Stimulated activated CD4-positive, alpha-beta T cell treated with anti-CD3 and anti-CD28 coated beads, TNF-alpha, amount 100 ng/mL, for 48 hours (primary cell): ENCODE measurements at places on chromosomes 1 and 21.

DNA sequence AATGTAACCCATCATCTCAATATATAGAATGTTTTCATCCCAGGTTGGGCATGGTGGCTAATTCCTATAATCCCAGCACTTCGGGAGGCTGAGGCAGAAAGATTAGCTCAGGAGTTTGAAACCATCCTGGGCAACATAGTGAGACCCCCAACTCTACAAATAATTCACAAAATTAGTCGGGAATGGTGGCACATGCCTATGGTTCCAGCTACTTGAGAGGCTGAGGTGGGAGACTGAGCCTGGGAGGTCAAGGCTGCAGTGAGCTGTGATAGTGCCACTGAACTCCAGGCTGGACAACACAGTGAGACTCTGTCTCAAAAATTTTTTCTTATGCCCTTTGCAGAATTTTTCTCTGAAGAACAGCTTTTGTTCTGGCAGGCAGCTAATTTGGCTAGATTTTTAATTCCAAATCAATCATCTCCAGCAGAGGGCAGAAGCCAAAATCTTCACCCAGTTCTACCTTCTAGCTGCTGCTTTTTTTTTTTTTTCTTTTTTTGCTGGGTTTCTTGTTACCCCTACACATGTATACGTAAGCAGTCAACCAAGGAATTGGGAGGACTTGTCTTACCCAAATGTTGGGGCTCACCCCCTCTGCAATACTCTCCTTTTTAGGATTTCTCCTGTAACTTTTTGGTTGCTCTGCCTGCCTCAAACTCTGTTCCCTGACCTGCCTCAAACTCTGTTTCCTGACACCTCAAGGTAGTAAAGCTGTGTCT is 2.7 kb upstream of the RAD54L start:
- DNase-seq, result no peak

DNA sequence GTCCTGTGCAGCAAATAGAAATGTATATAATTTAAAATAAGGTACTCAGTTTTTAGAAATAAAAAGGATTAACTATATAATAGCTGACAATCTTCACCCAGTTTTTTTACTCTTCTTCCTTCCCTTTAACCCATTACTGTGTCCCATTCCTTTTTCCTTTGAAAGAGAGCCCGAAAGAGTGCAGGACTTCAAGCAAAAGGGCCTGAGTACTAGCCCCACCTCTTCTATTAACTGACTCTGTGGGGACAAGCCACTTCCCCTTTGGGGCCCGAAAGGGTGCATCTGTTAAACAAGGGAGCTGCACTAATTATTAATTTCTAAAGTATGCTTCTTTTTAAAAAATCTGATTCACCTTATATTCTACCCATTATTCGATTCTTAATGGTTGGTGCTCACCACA is 3.3 kb downstream of the USP24 start:
- DNase-seq, result no peak

DNA sequence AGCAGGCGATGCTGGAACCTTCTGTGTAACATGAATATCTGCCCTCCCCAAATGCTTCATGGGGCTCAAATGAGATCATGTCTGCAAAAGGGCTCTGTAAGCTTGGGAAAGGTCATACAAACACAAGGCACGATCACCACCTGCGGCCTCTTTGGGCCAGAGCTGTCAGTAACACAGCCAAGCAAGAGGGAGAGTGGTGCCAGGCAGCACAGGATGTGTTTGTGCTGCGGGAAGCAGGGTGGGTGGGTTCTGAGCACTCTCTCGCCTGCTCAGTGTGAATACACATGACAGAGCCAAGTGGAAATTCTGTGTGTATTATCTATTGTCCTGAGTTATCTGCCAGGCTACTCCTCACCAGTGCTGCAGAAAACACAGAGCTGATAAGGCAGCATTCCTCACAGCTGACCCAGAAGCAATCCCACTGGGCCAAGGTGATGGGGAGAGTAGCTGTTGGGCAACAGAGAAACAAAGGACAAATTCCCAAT is 101.2 kb downstream of the LAMC2 start:
- no peak for DNase-seq

GRCh38 chr1:5834477-5835178 is 157.6 kb downstream of the NPHP4 start:
- DNase-seq, result no peak

- DNase-seq, result no peak
These were observed 10.2 kb downstream of the YBX1 start for GRCh38 chr1:42692461-42692860.

- DNase-seq, result no peak
These were observed 39.1 kb downstream of the KCNJ6 start for GRCh38 chr21:37877171-37877570.

GRCh38 chr1:6822530-6823359 is 37.5 kb downstream of the CAMTA1 start:
- no peak for DNase-seq

DNA sequence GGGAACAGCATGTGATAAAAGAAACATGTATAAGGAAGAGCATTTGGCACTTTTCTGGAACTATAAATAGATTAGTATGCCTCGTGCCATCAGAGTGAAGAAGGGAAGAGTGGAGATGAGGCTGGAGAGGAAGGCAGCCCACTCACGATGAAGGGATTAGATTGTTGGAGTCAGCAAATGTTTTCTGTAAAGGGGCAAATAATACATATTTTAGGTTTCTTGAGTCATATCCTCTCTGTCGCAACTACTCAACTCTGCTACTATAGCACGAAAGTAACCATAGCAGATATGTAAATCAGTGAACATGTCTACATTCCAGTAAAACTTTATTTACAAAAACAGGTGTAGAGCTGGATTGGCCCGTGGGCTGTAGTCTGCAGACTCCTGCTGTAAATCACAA is 147.8 kb downstream of the TENT5C start:
- no peak for DNase-seq

GRCh38 chr1:147496571-147497210 is 44.6 kb upstream of the BCL9 start:
- no peak for DNase-seq

DNA sequence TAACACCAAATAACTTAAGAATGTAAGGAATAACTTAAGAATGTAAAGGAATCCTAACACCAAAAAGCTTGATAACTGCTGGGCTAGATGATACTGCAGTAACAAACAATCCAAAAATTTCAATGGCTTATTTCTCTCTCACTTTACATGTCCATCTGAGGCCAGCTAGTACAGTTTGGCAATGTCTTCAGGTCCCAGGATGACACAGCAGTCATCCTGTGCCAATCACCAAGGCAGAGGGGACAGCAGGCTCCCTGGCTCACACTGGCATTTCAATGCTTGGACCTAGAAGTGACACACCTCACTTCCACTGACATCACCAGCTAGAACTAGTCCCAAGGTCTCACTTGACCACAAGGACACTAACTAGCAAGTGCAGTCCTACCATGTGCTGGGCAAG is 15.3 kb downstream of the DNAJC11 start:
- no peak for DNase-seq

DNA sequence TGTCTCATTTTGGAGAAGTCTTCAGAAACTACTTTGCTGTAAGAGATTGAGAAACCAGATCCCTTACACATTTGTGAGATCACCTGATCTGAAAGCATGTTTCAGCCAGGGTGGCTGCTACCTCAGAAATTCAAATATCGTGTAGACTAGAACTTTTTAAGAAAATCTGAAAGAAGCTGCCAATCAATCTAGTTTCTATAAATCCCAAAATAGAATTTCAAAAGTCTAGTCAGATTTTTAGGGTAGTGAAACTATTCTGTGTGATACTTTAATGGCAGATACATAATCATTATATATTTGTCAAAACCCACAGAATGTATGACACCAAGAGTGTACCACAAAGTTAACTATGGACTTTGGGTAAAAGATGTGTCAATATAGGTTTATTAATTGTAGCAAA is 79.9 kb upstream of the PLPPR5 start:
- DNase-seq, result no peak

- DNase-seq, result no peak
These were observed 31.3 kb upstream of the BTG2 start for GRCh38 chr1:203273869-203274602.

DNA sequence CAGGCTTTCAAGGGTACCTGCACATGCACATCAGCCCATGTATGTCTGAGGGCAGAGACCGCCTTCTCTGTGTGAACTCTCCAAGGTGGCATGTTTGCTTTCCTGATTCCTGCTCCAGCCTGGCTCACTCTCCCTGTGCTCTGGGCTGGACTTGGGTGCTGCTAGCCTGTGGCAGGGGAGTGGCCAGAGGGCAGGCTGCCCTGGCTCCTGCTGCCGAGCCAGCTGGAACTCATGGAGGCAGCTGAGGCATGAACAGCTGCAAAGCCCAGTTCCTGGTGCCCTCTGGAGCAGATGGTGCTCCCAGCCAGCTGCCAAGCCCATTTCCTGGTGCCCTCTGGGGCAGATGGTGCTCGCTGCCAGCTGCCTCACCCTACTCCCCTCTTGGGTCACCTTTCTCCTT is 7.6 kb downstream of the UBL4B start:
- DNase-seq, result no peak

DNA sequence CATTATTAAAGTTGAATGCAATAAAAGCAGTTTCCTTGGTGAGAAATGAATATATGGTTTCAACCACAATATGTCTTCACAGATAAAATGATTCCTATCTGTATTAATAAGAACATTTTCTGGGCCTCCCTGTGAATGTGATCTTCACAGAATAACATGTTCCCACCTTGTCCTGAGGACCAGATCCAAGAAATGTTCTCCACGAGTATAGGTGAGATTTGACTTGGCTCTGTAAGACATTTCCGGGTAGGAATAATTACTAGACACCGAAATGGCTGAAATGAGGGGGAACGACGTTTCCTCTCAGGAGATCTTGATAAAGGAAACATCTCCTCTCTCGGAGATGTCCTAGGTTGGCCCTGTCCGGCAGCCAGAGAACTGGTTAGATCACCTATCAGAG is 61.4 kb downstream of the CLIC6 start:
- no peak for DNase-seq

DNA sequence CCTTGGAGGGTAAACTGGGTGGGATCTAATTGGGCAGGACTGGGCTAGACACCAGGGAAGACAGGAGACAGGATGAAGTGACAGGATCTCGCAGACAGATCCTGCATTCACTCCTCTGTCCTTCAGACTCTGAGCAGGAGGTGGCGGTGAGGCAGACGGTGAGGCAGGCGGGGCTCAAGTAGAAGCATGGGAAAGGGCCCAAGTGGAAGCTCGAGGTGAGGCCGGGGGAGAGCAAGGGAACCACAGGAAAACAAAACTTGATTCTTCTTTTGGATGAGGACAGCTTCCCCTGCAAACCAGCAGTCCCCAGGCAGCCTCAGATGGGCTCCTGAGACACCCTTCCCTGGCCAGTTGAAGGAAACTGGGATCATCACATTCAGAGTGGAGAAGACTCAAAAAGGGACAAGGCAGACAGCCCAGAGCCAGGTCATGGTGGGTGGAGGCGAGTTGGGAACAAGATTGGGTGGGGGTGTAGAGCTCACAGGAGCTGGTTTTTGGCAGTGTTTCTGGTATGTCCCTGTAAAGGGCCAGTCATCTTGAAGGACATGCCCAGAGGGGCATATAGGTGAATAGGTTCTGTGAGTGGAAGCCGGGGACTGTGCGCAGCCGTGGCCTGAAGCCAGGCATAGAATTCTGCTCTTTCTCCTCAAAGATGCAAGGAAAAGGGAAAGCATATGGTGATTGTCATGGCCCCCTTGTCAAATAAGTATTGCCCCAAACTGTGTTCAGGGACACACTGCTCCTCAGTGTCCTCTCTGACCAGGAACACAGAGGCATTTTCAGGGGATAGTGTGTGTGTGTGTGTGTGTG is 18.0 kb downstream of the INKA2 start:
- DNase-seq, result no peak

GRCh38 chr21:45900034-45900868 is 81.3 kb upstream of the COL6A1 start:
- DNase-seq, result no peak

GRCh38 chr1:205257735-205258134 is 30.0 kb downstream of the TMCC2 start:
- no peak for DNase-seq

GRCh38 chr1:200885623-200886402 is 8.9 kb upstream of the INAVA start:
- no peak for DNase-seq

DNA sequence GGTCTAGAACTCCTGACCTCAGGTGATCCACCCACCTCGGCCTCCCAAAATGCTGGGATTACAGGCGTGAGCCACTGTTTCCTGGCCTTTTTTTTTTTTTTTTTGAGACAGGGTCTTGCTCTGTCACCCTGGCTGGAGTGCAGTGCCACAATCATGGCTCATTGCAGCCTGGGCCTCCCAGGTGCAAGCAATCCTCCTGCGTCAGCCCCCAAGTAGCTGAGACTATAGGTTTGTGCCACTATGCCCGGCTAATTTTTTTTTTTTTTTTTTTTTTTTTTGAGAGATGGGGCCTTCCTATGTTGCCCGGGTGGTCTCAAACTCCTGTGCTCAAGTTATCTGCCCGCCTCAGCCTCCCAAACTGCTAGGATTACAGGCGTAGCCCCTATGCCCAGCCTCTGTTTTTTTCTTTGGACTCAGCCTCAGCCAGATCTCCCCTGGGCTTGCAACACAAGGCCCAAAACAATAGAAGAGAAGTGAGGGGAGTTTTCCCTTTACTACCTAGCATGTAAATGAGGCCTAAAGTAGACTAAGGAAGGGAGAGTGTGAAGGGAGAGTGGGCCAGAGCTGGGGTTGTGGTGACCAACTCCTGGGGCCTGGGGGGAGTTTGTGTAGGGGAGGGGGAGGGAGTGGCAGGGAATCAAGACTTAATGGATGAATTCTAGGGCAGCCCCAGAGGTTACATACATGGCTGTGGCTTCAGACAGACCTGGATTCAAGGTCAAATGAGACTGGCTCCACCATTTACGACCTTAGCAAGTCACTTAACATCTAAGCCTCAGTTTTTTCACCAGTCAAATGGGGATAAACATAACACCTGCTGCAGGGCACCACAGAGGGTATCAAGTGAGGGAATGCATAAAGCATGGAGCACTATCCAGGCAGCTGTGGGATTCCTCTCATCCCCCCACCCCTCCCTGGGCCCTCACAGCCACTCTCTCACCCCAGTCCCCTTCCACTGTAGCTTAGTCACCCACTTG is 1.6 kb upstream of the CD52 start:
- no peak for DNase-seq

DNA sequence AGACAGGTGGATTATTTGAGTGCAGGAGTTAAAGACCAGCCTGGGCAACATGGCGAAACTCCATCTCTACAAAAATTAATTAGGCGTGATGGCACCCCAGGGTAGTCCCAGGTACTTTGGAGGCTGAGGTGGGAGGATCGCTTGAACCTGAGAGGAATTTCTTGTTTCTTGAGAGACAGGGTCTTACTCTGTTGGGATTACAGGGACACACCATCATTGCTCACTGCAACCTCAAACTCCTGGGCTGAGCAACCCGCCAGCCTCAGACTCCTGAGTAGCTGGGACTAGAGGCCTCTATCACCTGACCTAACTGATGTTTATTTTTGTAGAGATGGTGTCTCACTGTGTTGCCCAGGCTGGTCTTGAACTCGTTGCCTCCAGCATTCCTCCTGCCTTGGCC is 24.8 kb downstream of the DHX9 start:
- no peak for DNase-seq

- no peak for DNase-seq
These were observed 18.4 kb upstream of the GFI1 start for GRCh38 chr1:92505015-92505692.

DNA sequence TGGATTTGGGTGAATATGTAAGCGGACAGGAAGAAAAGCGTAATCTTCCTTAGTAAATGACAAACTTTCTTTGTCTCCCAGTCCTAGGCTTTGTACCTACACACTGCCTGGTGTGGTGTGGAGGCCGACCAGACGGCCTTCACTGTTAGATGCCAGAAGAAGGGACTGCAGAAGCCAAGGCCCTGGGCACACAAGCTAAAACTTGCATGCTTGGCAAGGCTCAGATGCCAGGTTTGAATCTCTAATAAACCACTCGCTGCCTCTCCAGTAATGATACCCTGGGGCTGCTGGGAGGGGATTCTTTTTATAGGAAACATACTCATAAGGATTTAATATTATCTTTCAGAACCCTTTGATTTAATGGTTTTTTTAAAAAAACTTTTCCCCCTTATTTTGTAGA is 263.8 kb downstream of the PTPRC start:
- no peak for DNase-seq
